ENCODE measurements at places on chromosomes 11 and 22.

GRCh38 chr22:19448076-19448607 is 631 bp upstream of the C22orf39 start:
- DNase-seq, result peak; percentile 40

DNA sequence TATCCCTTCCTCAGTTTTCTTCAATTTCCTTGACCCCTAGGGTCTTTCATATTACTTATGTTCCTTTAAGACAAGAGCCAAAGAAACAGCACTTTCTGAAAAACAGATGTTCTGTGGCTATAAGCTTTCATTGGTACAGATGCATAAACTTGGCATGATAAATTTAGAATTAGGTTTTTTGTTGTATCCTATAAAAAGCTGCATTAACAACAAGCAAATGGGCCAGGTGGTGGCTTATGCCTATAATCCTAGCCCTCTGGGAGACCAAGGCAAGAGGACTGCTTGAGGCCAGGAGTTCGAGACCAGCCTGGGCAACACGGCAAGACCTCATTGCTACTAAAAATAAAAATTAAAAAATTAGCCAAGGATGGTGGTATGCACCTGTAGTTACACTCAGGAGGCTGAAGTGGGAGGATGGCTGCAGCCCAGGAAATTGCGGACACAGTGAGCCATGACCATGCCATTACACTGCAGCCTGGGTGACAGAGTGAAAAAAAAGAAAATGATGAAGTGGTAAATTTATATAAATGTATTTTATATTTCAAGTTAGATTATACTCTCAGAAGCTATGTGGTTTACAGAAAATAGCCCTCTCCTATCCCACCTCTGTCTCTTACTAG is 18.3 kb downstream of the KMT5B start:
- no peak for DNase-seq

- peak; percentile 83 for DNase-seq
These were observed 9.0 kb downstream of the MTNR1B start for GRCh38 chr11:92978271-92979111.

- DNase-seq, result no peak
These were observed 128.9 kb downstream of the SERGEF start for GRCh38 chr11:17883946-17884345.

DNA sequence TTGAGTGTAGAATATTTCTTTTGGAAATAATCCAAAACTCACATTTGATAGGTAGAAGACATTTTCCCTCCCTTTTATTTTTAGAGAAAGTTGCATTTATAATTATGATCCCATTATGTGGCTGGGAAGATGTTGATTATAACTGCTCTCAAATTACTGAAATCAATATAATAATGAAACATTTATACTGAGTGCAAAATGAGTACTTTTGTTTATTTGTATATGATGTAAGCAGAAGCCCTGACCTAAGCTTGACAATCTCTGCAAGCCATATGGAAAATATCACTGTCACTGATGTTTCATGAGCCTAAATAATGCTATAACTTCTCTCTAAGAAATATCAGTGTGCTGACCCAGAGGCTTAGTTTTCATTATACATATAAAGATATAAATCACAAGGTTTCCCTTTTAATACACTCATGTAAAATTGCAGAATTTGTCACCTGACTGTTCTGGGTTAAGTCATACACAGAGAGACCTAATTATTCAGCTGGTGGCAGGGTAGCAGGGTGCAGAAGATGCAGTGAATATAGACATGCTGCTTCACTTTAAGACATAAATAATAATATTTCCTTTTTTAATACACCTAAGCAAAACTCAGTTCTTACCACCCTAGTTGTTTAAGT is 99.2 kb downstream of the BBOX1 start:
- DNase-seq, result no peak

DNA sequence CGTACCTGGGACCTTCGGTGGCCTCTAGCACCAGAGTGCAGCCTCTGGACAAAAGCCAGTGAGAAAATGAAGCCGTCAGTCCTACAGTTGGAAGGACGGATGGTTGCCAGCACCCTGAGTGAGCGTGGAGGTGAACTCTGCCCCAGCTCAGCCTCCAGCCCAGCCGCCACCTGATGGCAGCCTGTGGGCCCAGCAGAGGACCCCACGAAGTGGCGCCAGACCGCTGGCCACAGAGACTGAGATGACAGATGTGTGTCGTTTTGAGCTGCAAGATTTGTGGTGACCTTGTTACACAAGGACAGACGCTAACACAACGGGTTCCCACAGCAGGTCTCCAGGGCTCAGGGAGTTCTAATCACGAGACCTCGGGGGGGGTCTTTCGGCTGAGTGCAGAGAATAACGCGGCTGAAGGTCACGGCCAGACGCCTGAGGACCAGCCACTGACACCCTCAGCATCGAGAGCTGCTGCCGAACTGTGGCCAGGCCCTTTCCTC is 75.0 kb downstream of the BRD1 start:
- DNase-seq, result no peak

- no peak for DNase-seq
These were observed 61.5 kb upstream of the EED start for GRCh38 chr11:86182976-86183584.

DNA sequence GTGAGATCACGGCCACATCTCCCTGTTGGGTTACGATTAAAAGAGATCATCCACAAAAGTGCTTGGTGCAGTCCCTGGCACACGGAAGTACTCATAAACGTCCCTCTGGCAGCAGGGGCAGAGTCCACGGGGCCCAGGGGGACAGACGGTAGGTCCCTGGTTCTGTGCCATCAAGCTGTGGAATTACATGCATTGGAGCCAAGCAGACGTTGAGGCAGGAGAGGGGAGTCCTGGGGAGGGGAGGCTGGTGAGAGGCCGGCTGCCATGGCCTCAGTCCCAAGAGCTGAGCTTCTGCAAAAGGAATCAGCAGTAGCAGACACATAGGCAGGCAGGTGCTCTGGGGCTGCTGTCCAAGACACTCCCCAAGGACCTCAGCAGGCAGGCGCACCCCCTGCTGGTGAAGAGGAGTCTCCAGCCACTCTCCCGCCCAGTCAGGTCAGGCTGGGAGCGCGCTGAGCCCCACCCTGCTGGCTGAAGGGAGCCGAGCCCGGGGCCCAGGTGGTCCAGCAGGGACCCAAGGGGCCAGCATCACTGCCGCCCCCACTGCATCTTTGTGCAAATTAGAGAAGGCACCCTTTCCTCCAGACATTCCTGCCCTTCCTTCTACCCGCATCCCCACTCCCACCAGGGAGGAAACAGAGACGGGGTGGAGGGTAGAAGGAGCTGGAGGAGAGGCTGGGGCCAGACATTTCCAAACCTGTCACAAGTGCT is 7.6 kb upstream of the KCTD17 start:
- no peak for DNase-seq

- DNase-seq, result no peak
These were observed 2.0 kb downstream of the MMP20 start for GRCh38 chr11:102623128-102623527.

Measured in NCI-H1694 (cell line).